ENCODE measurements at places on chromosomes 12 and 14.

- DNase-seq: no peak
These were observed 26.7 kb upstream of the ETNK1 start for GRCh38 chr12:22598141-22598762.

- DNase-seq: no peak
These were observed 5.4 kb downstream of the PSMD9 start for GRCh38 chr12:121893961-121894460.

GRCh38 chr14:75340921-75341320, 62.3 kb downstream of the FOS start:
- no peak for DNase-seq

DNA sequence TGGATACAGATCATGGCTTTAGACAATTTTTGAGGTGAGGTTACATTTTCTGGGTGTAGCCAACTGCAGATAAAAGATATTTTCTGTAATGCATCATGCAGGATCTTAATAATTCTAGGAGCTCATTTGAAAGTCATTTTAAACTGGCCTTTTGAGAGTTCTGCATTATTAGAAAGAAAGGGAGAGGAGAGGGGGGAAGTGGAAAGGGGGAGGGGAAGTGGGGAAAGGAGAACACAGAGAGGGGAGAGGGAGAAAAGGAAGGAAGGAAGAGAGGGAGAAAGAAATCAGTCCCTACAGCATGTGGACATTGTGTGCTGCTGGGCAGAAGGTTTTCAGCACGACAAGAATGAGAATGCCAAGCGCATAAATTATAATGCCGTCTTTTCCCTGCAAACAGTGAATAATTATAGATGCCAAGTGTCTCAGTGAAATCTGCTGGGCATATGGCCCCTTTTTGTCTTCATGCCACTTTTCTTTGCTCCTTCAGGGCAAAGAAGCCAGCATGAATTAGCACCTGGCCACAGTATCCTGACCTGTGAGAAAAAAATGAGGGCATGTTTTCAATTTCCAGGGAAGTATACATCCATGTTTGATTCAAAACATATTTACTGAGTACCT, 22.7 kb upstream of the PPP2R5C start:
- no peak for DNase-seq

GRCh38 chr12:116299665-116300328, 22.3 kb upstream of the MED13L start:
- DNase-seq: no peak

DNA sequence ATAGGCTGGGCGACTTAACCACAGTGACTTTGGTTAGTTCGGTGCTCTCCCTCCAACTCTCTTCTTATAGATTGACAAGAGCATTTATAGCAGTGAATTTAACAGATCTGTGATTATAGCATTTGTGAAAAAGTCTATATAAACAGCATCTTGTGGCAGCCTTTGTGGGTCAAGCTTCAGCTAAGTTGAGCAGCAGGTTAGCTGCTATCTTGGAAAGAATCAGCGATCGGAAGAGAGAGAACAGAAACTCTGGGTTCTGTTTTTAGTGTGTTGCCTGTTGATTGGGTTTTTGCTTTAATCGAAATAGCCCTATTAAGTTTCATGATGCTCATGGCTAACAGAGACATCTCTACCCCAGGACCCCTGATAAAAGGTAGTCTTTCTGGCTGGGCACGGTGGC, 20.2 kb downstream of the EVL start:
- no peak for DNase-seq

DNA sequence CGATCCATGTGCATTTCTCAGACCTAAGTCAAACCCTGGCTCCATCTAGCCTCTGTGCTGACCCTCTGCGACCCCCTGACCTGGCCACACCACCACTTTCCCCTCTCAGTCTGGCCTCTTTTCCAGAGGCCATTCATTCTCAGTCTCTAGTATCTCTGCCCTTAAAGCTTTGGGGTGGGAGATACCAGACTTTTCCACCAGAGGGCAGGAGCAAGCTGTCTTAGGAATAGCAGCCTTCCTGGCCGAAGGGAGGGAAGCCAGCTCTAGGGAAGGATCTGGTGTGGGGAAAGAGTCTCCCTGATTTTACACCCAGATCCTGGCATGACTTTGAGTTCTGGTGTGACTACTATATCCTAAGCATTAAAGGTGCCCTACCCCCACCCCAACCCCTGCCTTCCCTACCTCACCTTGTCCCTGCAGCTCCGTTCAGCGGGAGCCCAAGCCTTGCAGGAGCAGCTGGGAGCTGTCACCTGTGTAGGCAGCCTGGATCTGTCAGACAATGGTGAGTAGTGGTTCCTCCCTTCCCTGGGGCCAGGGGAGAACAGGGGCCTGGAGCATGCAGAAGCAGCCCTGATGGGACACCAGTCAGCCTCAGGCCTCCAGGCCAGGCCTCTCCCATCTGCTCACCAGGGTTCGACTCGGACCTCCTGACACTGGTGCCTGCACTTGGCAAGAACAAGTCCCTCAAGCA, 6.6 kb downstream of the CARMIL3 start:
- no peak for DNase-seq

- DNase-seq: no peak
These were observed 10.2 kb downstream of the FBXW8 start for GRCh38 chr12:116920939-116921338.

DNA sequence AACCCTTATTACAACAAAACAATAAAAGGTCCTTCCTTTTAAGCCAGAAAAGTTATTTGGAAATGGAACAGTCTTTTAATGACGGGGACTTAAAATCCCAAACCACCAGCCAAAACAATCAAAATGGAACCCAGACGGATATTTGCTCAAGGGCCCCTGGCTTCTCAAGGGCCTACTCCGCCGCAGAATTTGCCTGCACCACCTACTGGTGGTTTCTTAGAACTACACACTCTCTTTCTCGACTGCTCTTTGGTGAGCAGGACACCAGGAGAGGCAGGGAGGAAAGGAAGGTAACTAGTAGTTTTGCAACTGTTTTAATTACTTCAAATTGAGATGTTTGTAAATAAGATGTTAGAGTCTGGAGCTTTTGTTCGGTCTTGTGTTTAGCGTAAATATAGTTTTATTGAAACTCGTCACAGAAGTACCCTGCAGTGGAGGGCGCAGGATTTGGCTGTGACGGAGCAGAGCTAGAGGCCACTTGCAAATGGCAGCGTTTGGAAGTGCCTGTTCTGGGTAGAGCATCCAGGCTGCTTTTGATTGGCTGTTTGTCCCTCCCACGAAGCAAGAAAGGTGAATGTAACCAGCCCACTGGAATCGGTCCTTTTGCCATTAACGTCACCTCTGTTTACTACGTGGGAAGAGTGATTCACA, 238.5 kb downstream of the CACNA1C start:
- DNase-seq: no peak

GRCh38 chr12:65799331-65799730, 25.0 kb upstream of the HMGA2 start:
- no peak for DNase-seq

- DNase-seq: no peak
These were observed 12.0 kb downstream of the KIF26A start for GRCh38 chr14:104150136-104151025.

DNA sequence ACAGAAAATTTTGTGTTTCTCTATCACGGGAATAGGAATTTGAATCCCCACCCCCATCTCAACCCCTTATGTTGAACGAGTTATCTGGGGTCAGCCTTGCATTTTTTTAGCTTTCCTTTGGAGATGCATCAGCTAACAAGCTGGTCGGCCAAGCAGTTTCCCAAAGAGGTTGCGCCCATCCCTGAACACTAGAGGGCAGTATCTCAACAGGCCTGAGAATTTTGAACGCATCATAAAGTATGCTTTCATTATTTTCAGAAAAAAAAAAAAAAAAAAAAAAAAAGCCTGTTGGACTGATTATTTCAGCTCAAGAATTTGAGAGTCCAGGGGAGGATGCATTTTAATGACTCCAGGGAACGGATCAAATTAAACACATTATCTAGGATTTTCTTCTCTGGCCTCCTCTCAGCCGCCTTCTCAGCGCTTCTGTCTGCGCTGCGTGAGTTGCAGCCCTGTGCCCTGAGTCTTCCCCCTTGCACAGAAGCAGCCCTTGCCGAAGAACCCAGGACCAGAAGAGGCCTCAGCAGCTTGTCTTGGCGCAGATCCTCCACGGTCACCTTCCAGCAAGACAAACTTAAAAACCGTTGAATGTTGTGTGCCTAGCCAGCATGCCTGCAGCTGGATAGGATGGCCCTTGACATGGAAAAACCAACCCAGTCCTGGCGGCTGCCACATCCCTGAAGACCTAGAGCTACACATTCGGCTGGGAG, 76.6 kb upstream of the GZMB start:
- DNase-seq: peak; percentile 12

DNA sequence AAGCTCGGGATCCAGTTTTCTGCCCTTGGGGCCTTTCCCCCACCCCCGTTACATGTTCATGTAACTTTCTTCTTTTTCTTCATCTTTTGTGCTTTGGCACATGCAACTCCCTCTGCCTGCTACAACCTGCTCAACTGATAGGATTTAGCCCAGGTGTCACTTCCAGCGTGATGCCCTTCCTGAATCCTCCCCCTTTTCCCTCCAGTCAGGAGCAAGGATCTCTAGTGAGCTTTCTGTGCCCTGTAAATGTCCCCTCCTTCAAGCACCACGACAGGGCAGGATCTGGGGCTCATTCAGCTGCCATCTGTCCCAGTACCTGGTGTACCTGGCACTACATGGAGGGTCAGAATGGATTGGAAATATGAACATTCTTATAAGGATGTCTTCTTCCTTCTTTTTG, 15.3 kb downstream of the PELI2 start:
- no peak for DNase-seq

DNA sequence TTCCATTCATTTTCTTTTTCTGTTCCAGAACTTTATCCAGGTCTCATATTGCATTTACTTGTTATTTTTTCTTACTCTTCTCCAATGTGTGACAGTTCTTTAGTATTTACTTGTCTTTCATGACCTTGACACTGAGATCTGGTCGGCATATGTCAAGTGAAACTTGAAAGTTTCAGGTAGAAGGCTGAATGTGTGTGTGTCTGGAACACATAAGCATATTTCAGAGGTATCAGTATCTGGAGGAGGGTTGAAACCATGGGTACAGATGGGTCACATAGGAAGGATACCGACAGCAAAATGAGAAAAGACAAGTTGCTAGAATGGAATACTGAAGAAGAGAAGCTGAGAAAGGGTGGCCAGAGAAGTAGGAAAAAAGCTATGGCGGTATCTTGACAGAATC, 22.5 kb upstream of the PTGDR start:
- DNase-seq: no peak

- DNase-seq: no peak
These were observed 29.7 kb downstream of the CCDC88C start for GRCh38 chr14:91387951-91388381.

GRCh38 chr12:53484686-53485575, 14.3 kb downstream of the MAP3K12 start:
- no peak for DNase-seq

DNA sequence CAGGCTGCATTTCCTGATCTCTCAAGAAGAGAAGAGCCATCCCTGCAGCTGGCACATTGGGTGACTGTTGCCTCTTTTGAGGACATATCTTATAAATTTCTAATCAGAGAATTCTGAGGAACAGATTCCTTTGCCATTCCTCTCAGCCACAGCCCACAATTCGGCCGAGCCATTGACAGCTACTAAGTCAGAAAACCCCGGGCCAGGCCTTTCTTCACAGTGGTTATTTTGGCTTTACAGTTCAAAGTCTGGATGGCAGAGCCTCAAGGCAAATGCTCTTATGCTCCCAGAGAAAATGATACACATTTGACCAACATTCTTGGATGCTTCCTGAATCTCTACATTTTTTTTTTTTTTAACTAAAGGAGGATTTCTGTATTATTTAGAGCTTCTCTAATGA, 138.4 kb upstream of the FRMD6 start:
- no peak for DNase-seq

DNA sequence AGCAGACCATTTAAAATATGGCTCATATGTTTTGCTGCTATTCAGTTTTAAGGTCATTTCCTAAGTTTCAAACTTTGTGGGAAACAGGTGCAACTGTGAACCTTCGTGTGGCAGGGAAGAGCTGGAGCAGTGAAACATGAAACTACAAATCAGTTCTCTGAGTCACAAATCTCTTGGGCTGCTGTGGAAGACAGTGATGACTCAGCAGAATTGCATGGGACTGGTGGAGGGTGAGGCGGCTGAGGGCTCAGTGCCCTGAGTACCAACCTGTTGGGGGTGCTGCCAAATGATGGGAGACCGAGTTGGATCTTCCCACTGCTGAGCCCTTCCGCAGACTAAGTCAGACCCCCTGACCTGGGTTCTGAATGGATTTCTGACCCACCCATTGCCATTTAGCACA, 8.4 kb upstream of the CALM1 start:
- no peak for DNase-seq

DNA sequence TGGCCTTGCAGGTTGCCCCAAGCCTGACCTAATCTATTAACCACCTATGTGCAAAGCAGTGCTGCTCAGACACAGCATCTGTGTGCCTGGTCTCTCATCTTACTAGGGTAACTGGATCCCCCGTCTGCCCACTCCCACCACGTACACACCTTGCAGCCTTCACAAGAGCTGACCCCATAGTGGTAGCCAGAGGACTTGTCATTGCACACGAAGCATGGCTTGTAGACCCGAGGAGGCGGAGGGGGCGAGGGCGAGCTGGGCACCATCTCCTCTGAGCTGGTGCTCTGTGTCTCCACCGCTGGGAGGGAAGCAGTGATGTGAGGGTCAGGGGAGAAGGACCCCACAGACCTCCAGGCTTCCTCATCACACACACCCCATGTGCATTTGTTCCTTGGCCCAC, 8.4 kb upstream of the ITGB7 start:
- DNase-seq: no peak

- no peak for DNase-seq
These were observed 14.8 kb upstream of the LRTM2 start for GRCh38 chr12:1805441-1806081.

DNA sequence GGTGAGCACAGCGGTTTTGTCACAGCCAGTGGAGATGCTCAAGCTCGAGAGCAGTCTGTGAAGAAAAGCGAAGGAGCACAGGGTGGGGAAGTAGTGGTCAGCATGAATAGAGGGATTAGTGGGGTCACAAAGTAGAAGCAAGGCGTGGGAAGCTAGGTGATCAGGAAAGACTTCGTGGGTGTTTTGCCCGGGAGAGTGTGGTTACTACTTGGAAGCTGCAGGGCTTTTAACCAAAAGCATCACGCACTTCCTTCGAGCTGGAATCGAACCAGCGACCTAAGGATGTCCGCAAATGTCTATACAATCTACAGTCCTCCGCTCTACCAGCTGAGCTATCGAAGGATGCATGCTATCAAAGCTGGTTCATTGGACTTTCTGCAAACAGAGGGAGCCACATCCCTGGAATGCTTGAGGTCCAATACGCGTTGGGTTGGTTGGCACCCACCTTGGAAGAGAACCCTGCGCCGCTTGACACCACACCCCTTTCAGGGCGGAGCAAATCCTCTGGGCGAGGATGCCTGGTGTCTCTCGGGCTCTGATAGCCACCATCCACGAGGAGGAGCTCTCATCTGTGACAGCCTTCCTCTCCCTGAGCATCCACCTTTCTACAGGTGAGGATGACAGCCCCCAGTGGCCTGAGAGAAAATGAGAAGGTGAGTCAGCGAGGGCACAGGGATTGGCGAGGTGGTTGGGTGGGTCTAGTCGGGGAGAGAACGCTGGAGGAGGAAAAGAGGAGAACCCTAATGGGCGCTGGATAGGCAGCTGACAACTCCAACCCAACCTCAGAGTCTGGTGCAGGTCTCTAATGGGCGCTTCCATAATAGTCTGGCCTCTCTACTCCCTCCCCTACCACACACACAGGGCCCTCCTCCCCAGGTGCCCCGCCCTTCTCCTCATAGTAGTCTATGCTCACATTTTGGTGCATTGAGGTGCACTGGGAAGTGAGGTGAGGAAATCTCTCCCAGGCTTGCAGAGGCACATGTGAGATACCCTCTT, 16.0 kb upstream of the OR6S1 start:
- no peak for DNase-seq

Data from activated CD8-positive, alpha-beta memory T cell treated with anti-CD3 and anti-CD28 coated beads for 1 hour (primary cell).